ENCODE measurements at places on chromosomes 6 and 20.
A peak's percentile ranks its signal among the peaks of the same experiment; 100 is the strongest.

- DNase-seq: no peak
Measured at GRCh38 chr6:76631622-76632021, 559.2 kb upstream of the IMPG1 start.

GRCh38 chr20:14117768-14118167 is 122.5 kb downstream of the MACROD2 start:
- no peak for DNase-seq

GRCh38 chr20:2756056-2756611 is 44.3 kb downstream of the CPXM1 start:
- DNase-seq: no peak

DNA sequence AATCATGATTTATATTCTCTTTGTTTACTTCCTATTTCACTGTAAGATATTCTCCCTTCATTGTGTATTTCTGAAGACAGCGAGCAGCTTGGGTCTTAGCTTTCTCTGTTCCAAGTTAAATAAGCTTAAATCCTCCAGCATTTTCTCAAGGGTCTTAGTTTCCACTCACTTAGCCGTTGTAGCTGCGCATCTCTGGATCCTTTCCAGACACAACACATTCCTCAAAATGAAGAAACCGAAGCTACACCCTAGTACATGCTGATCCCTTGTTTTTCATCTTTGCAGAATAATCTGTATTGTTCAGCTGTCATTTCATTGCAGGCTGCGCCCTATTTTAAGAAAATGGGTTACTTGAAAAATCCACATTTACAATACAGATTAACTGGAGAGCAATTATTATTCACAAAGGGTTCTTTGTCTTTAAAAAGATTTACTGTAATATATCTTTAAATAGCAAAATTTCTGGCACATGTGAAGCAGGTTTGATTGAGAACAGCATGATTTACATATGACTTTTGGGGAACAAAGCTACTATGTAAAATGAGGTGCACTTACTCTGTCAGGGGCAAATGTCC is 375.8 kb downstream of the QKI start:
- no peak for DNase-seq

GRCh38 chr6:79066330-79066729 is 11.7 kb downstream of the PHIP start:
- no peak for DNase-seq

DNA sequence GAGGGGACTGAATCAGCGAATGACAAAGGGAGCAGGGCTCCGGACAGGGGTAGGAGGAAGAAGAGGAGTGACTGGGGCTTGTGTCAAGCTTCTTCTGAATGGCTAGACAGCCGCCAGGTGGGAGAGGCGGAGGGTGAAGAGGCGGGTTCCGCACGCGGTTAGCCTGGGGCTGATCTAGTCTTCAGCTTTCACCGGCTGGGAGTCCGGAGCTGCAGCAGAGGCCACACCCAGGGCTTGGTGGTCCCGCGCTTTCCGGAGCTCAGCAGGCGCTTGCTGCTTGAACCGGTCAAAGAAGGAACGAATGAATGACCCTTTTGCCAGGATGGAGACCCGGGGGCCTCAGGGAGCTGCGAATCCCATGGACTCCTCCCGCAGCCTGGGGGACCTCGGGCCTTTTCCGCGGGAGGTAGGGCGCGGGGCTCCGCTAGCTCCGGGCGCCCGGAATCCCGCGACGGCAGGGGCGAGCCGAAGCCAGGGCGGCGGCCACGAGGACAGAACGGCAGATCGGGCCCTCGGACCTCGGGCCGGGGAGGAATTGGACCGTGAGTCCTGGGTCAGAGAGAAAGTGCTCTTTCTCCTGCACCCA is at the start of gene C6orf141:
Gene C6orf141 (plus strand): TSS at position 177 of the 586 bp plus-strand sequence. CDS start 125 bp downstream, at position 302.
- DNase-seq: peak; percentile 25

- no peak for DNase-seq
Measured at GRCh38 chr6:16711546-16712254, 49.6 kb downstream of the ATXN1 start.

- no peak for DNase-seq
Measured at GRCh38 chr20:444862-445426, 17.4 kb downstream of the TBC1D20 start.

DNA sequence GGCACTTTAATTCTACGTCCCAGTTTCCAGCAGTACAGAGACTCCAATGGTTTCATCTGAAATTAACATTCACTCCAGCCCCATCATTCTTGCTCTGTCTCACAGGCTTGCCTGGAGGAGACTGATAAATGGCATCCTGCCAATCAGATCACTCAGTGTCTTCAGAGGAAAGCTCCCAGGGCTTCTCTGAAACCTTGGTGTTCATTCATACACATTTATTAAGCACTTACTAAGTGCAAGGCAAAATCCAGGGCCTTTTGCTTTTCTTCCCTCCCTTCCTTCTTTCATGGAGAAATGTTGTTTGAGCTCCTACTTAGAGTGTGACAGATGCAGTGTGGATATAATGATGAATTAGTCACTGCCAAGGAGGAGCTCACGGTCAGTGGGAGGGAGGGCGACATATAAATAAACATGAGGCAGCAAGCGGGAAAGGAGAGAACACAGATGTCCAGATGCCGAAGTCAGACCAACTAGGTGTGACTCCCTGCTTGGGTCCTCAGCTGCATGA is 106.7 kb upstream of the DTNBP1 start:
- no peak for DNase-seq

- DNase-seq: no peak
Measured at GRCh38 chr20:58995461-58996225, 11.4 kb downstream of the CTSZ start.
